RKO (cell line): ENCODE measurements at places on chromosomes 16 and 17.

DNA sequence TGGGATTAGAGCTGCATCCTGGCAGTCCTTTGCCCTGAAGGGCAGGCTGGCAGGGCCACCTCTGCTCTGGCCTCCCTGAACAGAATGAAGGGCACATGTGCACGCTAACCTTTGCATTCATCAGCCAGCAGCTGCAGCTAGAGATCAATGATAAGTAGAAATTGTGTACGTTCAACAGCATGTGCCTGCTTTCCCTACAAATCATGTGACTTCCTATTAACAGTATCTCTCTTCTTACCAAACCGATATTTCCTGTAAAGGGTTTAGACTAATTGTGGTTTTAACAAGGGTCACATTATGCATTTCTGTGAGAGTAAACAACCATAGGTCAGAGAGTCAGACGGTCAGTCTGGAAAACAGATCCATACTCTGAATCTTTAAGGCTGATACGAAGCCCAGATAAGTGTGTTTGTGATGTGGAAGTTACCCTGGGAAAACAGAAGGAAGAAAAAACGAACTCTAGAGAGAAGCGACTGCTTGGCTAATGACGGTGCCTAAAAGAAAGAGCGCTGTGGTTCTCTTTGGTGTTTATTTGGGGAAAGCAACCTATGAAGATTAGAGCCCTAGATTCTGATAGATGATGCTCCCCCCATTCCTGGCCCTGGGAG lies 219.4 kb downstream of the MAF start:
- DNase-seq: no peak

- DNase-seq: peak; percentile 30
These were observed 27.4 kb upstream of the CACNA1H start for GRCh38 chr16:1125471-1125870.

DNA sequence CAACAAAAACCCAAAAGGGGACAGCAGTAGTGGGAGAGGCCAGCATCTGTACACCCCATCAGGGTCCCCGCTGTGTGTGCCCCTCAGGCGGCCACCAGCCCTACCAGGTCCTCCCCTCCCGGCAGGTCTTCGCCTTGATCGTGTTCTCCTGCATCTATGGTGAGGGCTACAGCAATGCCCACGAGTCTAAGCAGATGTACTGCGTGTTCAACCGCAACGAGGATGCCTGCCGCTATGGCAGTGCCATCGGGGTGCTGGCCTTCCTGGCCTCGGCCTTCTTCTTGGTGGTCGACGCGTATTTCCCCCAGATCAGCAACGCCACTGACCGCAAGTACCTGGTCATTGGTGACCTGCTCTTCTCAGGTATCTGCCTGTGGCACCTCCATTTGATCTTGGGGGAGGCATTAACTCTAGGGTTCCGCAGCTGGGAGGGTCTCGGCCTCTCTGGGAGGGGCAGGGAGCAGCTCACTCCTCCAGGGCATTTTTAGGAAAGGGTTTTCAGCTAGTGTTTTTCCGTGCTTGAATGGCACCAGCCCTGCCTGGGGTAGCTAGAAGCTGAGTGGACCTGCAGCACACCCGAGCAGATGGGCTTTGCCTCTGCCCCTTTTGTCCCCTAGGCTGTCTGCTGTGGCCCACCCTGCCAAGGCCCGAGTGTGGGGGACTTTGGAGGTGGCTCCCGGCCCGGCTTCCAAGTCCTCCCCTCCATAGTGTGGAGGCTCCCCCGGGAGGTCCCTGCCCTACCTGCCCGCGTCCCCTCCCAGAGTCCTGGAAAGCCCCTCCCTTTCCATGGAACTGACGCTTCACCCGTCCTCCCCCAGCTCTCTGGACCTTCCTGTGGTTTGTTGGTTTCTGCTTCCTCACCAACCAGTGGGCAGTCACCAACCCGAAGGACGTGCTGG lies 2.6 kb downstream of the SYNGR2 start:
- no peak for DNase-seq

GRCh38 chr17:45229681-45230409 lies 8.2 kb downstream of the FMNL1 start:
- no peak for DNase-seq

GRCh38 chr16:81843243-81843582 lies 64.1 kb downstream of the PLCG2 start:
- no peak for DNase-seq

DNA sequence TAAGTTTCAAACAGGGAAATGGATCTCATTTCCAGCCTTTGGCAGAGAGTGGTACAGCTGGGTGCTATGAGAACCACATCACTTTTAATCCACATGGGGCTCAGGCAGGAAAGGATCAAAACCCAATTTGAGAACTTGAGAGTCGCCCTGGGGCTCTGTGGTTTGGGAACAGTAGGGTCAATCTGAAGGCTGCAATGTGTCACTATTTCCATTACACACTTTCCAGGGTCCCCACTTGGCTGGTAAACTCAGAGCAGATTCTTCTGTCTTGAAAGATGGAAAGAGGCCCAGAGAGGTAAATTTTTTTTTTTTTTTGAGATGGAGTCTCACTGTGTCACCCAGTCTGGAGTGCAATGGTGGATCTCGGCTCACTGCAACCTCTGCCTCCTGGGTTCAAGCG lies 6.7 kb upstream of the HIGD1B start:
- DNase-seq: no peak

- no peak for DNase-seq
These were observed 145.7 kb downstream of the PRKCA start for GRCh38 chr17:66448026-66448639.

GRCh38 chr16:88553739-88554138 lies 16.5 kb upstream of the ZC3H18 start:
- DNase-seq: no peak

DNA sequence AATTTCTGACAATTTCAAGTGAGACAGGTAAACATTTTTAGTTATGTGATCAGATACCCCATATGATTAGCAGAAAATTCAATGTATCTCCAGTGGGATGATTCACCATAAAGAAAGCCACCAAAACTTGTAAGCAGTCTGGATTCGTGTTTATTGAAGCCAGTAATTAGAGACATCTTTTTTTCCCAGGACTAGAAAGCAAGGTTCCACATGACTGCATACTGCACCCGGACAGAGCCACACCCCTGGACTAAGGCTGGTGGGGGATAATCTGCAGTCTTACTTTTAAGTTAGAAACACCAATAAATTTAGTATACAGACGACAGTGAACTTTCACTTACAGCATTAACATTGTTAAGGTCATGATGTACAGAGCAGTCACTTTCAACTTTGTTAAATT lies 24.2 kb upstream of the CMTM4 start:
- DNase-seq: no peak

- DNase-seq: no peak
These were observed 32.0 kb upstream of the ENDOV start for GRCh38 chr17:80382956-80383355.

DNA sequence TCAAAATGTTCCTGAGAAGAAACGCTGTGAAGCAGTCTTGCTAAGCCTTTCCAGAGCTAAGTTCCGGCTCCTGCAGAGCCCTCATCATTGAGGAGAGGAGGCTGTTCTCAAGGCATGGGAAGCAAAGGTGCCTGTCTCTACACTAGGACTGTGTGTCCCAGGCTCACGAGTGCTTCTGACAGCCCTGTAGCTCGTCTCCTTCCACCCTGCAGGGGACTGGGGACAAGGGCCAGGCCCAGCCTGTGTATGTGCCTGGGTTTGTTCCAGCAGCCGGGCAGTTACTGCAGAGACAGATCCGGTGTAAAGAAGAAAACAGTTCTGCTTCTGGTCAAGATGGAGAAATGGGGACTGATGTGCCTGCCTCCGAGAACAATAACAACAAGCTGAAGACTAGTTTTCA lies 156.0 kb downstream of the ENGASE start:
- DNase-seq: no peak

GRCh38 chr16:19886073-19886941 lies 1.7 kb upstream of the GPRC5B start:
- peak; percentile 76 for DNase-seq

- peak; percentile 86 for DNase-seq
These were observed 7.7 kb upstream of the PPL start for GRCh38 chr16:4944333-4945281.

- DNase-seq: no peak
These were observed 21.4 kb upstream of the SLC46A1 start for GRCh38 chr17:28427371-28427770.

GRCh38 chr16:70380248-70380918 lies 33.7 kb downstream of the DDX19A start:
- DNase-seq: peak; percentile 82

- DNase-seq: peak; percentile 85
These were observed 47.7 kb downstream of the CFDP1 start for GRCh38 chr16:75385507-75386152.

DNA sequence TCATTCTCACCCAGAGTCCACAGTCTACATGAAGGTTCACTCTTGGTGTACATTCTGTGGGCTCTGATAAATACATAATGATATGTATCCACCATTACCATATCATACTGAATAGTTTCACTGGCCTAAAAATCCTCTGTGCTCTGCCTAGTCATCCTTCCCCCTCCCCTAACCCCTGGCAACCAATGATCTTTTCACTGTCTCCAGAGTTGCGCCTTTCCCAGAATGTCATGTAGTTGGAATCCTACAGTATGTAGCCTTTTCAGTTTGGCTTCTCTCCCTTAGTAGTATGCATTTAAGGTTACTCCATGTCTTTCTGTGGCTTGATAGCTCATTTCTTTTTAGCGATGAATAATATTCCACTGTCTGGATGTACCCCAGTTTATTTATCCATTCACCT lies 101.3 kb downstream of the NOG start:
- DNase-seq: no peak

DNA sequence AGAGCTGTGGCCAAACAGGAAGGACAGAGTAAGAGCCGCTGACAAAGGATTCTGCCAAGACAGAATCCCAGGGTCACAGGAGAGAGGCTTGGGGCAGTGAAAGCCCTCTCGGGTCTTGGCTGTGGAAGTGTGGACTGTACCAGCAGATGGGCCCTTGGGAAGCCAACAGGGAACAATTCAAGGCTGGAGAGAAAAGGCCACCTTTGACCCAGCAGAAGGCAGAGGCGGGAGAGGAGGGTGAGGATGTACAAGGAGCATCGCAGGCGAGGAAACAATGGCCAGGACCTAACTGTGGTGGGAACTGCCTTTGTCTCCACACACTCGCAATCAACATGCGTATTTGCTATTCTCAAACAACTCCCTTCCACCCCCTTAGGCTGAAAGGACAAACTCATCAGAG lies 15.7 kb downstream of the CARHSP1 start:
- no peak for DNase-seq

- peak; percentile 89 for DNase-seq
These were observed 344.6 kb downstream of the SOX9 start for GRCh38 chr17:72465191-72466024.

DNA sequence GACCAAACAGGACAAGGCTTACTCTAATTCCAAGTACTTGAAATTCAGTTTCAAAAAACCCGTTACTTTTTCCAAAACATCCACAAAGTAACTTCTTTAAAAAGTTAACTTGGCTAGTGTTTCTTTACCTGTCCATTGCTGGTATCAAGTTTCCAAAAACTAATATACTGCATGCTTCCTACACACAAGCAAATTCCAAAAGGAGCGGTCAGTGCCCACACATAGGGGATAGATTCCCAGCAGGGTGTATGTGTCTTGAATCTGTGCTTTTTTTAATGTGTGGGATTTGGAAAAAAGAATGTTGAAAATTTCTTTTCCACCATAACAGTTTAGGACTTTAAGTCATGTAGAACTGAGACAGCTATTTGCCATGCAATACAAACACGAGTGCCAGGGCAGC lies 367.8 kb upstream of the SOX9 start:
- DNase-seq: no peak

DNA sequence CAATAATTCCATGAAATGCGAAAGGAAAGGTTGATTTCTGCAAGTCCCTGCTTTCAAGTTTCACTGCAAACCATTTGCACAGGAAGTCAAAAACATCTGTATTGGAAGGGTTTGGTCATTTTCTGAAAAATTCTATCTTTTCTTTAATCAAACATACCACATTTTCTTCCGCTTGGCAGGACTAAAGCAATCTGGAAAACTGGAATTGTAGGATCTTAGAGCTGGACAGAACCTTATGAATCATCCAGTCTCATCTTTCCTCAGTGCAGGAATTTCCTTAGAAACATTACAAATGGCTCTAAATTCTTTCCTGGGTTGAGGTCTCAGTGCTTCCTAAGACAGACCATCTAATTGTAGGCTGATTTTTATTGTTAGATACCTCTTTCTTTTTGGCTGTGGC lies 111.5 kb upstream of the ELAC2 start:
- no peak for DNase-seq

- DNase-seq: no peak
These were observed 39.4 kb downstream of the SLC47A1 start for GRCh38 chr17:19573075-19573474.

DNA sequence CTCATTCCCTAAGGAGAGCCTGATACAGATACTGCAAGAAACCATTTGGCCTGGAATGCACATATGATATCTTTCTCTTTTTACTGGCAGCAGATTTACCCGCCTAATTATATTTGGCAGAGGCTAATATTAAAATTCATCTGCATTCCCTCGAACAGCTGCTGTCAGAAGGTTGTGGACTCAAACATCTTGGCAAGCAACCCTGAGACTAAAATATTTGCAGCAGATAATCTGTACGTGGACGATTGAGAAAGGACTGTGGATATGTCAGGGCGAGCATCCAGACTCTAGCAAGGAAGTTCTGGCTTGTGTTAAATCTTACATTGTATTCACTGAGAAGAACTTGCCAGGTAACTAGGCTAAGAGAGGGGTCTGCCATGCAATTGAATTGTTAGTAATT lies 65.2 kb downstream of the SNX20 start:
- no peak for DNase-seq

DNA sequence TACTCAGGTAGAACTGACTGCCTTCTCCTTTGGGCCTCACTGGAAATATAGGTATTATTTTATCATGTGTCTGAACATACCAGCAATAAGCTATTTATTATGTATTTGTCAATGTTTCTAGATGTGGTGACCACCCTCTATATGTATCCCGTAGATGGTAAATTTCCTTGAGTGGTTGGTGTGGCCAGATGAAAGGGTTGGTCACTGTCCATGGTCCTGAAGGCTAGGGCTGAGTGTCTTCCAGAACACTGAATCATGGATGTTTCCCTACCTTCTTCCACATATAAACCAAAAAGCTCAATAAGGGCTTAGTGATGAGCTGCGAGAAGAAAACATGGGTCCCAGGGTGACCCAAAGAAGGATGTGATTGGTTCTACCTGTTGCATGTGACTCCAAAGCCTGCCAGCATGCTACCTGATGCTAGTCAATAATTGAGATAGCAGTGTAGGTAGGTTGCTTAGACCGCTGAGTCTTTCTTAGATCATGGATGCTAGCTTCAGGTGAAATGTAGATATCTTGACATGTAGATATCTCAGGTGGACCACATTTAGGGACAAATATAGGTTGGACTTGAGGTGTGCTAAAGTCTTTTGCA lies 150.3 kb downstream of the ASIC2 start:
- peak; percentile 33 for DNase-seq

- peak; percentile 24 for DNase-seq
These were observed 740 bp downstream of the NFATC2IP start for GRCh38 chr16:28951410-28951943.

DNA sequence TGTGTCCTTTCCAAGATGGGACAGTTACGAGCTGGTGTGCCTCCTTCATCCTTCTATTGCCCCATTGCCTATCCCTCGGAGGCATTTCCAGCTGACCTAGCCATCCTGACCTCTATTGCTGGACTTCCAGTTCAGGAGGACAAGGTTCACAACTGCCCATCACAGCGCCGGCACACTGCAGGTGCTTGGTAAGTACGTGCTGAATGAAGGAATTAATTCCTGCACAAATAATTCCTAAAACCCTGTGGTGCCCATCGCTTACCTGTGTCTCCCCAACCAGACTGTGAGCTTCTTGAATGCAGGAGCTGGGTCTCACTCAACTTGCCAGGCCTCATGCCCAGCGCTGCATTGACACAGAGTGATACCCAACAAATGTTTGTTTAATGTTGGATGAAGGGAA lies 13.0 kb downstream of the ALOX15B start:
- no peak for DNase-seq

GRCh38 chr17:51079049-51079448 lies 41.6 kb downstream of the SPAG9 start:
- DNase-seq: no peak
